NCI-H345 (cell line): ENCODE measurements at places on chromosomes 13 and 19.

GRCh38 chr19:51368366-51369282 is at the start of gene CLDND2:
Gene CLDND2, minus strand, starts transcription at chr19:51369003. Its CDS starts 426 bp downstream, at chr19:51368577.
- no peak for DNase-seq

GRCh38 chr13:79386125-79386826 is 19.8 kb downstream of the RBM26 start:
- no peak for DNase-seq

GRCh38 chr13:80871481-80871880 is 530.6 kb upstream of the SPRY2 start:
- DNase-seq: no peak

DNA sequence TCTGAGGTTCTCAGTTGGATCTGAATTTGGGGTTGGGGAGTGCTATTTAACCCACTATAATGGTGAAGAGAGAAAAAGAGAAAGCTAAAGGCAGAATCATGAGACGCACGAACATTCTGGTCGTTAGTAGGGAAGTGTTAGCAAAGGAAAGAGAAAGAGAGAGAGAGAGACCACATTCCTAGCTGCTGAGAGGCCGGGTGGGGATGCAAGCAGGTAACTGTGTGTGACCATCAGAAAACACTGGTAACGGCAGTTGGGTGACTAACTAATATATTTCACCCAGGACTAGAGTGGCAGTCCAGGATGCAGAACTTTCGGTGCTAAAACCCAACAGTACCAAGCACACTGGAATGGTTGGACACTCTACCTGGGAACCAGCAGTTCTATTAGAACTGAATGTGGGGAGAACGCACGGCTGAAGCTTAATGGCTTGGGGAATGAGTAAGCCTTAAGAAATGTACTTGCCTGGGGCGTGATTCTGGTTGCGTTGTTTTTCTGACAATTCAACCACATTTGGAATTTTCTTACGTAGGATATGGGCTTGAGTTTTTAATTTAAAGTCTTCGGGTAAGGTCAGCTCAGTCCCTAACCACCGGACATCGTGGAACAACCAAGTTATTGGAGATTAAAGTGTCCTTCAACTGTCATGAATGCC is 130.2 kb downstream of the DNAJC15 start:
- no peak for DNase-seq

DNA sequence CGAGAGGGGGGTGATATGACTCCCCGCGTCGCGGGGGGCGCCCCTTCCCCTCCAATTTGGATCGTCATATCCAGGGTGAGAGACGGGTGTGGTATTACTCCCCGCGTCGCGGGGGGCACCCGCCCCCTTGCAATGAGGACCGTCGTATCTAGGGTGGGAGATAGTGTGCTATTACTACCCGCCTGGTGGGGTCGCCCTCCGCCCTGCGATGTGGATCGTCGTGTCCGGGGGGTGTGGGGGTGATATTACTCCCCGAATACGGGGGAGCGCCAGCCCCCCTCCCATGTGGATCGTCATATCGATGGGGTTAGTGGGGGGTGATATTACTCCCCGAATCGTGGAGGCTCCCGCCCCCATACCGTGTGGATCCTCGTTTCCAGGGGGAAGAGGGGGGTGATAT is 29.2 kb upstream of the RGCC start:
- no peak for DNase-seq
